ENCODE measurements at places on chromosomes 3 and 15.

- no peak for DNase-seq
Measured at GRCh38 chr3:171001957-171002694, 24.4 kb downstream of the SLC2A2 start.

DNA sequence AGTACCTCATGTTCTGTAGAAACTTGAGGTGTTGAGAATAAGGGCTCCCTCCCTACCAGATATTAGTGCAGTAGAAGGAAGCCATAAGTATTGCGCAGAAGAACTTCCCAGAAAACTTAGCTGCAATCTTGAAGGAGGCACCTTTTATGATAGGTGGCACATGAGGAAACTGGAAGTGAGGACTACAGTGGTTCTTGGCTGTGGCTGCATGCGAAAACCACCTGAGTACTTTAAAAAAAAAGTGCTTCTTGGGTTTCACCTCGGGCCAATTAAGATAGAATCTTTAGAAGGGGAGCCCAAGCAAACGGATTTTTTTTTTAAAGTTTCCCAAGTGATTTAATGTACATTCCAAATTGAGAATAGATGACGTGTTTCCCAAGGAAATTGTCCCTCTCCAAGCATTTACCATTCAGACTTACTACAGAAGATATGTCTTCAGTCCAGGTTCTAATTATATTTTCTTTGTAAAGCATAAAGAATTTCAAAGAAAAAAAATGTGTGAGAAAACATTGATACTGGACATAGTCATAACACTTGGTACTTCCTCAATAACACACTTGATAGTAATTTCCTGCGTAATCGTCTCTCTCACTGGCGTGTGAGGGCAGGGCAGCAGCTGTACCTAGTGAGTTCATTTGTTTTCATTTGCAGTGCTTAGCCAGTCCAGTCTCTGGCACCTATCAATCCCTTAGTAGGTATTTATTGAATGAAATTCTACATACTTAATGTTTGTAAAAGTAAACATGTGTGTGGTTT lies 12.3 kb upstream of the NR1I2 start:
- DNase-seq, result no peak

GRCh38 chr3:177529716-177530335 lies 332.5 kb upstream of the TBL1XR1 start:
- no peak for DNase-seq

DNA sequence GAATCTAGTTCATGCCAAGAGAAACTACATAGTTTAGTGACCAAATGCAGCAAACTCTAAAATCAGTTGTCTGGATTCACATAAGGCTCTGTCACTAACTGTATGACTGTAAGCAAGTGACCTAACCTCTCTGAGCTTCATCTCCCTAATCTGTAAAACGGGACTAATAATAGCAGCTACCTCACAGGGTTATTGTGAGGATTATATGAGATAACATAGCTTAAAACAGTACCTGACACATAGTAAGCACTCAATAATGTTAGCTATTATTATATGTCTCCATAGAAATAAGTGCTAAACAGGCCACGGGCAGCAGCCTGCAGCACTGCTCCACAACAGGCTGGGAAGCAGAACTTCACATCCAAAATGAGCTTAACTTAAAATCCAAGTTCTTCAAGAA lies 30.2 kb downstream of the NPTN start:
- DNase-seq, result no peak

DNA sequence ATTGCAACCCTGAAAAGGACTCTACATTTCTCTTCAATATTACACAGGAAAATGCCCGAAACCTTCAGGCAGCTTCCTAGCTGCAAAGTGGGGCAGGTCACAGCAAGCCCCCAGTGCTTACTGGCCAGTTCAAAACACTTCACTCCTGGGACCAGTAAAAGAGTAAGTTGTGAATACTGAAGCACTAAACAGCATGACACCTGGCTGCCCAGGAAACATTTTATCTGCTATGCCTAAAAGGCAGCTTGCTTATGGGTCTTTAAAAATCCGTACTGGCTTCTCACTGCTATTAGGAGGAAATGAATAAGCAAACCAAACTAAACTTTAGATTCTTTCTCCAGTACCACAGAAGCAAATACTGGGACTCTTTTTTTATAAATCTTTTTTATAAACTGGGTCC lies 457.9 kb upstream of the ALCAM start:
- no peak for DNase-seq

DNA sequence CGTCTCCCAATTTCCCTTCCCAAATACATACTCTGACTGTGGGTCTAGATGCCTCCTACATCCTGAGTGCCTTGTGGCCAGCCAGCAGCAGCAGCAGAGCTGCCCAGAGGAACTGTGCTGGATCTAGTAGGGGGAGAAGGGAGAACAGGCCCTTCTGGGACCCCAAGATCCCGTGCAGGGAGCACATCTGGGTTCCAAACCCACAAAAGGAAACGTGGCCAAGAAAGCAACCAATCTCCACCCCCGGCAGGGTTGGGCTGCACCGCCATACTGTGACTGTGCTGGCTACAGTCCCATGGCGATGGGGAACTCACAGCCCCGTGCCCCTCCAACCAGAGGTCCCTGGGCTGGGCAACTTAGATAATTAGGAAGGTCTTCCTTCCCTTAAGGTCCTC lies 86.3 kb downstream of the PPCDC start:
- no peak for DNase-seq

GRCh38 chr15:92051716-92052115 lies 198.2 kb downstream of the SLCO3A1 start:
- no peak for DNase-seq

DNA sequence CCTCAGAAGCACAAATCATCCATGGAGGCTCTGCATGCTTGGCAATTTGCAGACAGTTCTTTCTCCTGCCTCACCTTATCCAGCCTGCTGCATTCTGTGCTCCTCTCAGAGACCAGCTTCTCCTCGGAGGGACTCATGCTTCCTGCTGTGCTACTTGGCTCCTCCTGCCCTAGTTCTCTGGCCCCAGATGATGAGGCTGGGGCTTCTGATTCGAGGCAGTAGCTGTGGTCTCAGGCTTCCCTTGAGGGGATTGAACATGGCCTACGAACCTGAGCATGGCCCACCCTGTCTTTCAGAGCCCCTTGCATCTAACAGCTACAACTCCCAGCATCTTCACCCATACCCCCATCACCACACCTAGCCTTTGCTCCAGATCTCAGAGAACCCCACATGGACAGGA lies 6.7 kb downstream of the VIPR1 start:
- no peak for DNase-seq

DNA sequence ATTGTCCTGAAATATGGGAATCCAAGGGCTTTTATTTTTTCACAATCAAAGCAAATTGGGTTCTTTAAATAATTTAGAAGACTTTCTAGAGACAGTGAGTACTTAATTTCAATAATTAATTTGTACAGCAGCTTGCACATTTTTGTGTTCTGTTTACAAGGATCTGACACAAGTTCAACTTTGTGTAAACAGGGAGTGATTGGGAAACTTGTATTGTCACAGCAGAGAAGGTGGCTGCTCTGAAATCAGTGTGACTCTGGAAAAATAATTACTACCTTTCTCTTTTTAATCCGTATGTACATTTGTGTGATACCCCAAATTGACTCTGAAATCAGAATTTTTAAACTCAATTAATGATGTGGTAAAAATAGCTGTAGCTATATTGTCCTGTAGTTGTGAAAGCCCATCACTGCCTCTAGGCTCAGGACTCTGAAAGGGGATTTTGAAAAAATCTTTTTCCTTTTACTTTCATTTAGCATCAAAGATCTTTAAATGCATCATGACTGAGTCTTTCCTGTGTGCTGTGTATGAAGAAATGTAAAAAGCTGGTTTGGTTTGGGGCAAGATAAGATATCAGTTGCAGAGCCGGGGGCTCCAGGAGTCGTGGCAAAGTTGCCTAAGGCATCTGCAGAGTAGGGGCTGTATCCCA lies 45.1 kb downstream of the MFSD1 start:
- no peak for DNase-seq

DNA sequence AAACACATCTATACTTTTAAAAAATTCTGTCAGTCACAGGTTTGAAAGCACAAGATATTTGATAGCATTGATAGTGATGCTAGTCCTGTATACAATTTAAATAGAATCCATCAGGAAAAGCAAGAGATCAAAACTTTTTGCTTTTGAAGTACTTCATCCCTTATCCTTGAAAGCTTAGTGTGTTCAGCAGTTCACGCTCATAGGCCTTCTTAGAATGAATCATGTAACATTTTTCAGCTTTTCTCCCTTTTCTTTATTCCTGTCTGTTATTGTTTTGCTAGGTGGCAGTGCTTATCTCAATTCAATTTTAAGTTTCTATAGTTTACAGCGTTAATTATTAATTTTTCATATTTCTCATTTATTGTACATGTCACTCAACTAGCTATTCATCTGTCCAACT lies 69.1 kb downstream of the FGF7 start:
- DNase-seq, result no peak

- no peak for DNase-seq
Measured at GRCh38 chr3:17553080-17553479, 189.4 kb downstream of the TBC1D5 start.

DNA sequence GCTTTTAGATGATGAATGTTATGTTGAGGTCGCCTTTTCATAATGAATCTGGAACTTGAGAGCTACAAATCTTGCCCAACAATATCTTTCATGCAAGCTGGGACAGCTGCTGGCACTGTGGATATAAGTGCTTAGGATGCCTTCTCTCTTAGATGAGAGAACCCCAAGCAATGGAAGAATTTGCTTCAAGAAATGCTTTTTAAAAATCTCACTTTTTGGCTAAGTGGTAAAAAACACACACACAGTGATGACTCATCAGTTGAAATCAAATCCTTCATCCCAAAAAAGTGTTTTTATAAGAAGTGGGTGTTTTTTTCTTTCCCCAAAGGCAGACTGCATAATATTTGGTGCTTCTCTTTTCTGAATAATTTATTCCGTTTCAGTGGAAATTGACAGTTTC lies 38.4 kb upstream of the GALNT15 start:
- DNase-seq, result no peak

DNA sequence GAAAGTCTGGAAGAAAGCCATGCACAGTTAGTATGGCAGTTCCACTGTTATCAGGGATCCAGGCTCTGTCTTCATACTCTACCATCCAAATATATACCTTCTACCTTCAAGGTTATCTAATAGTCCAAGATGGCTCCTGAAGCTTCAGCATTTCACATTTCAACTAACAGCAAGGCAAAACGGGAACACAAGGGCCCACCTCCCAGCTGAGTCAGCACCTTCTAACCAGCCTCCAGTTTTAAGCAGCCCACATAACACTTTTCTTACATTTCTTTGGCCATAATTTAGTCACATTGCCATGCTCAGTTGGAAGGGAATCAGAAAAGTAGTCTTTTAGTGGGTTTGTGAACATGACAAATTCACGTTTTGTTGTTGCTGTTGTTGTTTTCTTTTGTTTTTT lies 15.4 kb upstream of the MSL2 start:
- DNase-seq, result no peak

GRCh38 chr3:108757404-108757982 lies at the start of gene RETNLB:
Gene RETNLB (minus strand): TSS chr3:108757410. CDS start chr3:108757185, 225 bp downstream.
- DNase-seq, result no peak

DNA sequence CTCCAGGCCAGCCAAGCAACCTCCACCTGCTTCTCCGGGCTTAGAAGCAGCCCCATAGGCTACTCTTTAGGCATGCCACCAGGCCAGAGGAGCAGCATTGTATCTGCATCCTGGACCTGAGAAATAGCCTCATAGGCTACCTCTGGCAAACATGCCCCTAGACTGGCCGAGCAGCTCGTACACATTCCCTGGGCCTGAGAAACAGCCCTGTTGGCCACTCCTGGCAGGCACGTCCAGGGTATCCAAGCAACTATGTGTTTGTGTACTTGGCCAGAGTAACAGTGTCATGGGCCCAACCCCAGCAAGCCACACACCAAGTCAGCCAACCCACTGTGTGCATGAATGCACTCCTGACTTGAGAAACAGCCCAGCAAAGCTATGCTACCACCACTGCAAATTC lies 498.7 kb upstream of the CDIN1 start:
- DNase-seq, result no peak

GRCh38 chr3:72950801-72951200 lies 45.8 kb upstream of the PPP4R2 start:
- peak; percentile 19 for DNase-seq

DNA sequence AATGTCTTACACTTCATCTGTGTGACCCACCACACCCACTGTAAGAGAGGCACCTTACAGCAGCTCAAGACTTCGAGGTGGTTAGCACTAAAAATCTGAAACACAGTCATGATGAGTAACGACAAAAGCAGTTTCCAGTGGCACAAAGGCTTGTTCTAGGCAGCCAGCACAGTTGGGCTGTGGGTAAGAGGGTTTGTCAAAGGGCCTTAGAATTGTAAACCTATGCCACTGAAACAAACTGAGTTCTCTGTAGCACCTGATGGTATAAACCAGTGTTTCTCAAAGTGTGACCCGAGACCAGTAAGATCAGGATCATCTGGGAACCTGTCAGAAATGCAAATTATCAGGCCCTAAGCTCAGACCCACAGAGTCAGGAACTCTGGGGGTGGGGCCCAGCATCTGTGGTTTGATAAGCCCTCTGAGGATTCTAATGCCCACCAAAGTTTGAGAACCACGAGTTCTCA lies 36.5 kb downstream of the DAPK2 start:
- no peak for DNase-seq

DNA sequence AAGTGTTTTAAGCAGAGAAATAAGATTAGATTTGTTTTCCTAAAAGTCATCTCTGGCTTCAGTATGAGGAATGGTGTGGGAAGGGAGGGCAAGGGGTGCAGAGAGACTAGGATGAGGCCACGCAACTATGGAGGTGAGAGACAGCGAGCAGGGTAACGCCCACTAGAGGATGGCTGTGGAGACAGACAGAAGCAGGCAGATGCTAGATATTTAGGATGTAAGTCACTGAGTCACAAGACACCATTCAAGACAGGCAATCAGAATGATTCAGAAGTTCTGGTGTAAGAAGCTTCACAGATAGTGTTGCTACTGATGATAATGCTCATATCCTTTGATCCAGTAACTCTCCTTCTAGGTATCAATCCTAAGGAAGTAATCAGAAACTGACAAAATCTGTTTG lies 19.1 kb downstream of the HSPBAP1 start:
- no peak for DNase-seq

- DNase-seq, result no peak
Measured at GRCh38 chr3:100082714-100083113, 31.6 kb downstream of the FILIP1L start.

- no peak for DNase-seq
Measured at GRCh38 chr3:3286014-3286413, 106.5 kb upstream of the CRBN start.

DNA sequence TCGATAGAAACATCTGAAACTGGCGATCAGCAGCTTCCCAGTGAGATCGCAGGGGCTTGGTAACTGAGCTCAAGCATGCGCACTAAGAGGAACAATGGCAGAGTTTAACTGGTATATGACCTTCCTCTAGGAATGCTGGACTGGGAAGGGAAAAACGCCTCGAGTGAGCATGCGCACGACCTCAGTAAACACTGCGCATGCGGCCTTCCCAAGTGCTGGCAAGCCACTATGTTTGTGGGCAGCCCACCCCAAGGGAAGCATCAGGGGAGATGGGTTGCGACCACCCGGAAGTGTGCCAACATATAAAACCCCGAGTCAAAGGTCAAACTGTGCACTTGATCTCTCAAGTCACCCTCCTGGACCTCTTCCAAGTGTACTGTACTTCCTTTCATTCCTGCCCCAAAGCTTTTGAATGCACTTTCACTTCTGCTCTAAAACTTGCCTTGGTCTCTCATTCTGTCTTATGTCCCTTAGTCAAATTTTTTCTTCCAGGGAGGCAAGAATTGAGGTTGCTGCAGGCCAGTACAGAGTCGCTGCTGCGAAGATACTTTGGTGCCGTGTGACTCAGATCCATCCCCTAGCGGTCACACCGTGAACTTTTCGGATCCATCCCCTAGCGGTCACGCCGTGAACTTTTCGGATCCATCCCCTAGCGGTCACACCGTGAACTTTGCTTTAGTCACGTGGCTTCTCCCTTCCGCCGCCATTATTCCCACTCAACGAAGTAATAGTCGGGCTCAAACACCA lies 243.3 kb downstream of the FAM43A start:
- no peak for DNase-seq
